NCI-H1092 (cell line): ENCODE measurements at places on chromosomes 11 and 22.

DNA sequence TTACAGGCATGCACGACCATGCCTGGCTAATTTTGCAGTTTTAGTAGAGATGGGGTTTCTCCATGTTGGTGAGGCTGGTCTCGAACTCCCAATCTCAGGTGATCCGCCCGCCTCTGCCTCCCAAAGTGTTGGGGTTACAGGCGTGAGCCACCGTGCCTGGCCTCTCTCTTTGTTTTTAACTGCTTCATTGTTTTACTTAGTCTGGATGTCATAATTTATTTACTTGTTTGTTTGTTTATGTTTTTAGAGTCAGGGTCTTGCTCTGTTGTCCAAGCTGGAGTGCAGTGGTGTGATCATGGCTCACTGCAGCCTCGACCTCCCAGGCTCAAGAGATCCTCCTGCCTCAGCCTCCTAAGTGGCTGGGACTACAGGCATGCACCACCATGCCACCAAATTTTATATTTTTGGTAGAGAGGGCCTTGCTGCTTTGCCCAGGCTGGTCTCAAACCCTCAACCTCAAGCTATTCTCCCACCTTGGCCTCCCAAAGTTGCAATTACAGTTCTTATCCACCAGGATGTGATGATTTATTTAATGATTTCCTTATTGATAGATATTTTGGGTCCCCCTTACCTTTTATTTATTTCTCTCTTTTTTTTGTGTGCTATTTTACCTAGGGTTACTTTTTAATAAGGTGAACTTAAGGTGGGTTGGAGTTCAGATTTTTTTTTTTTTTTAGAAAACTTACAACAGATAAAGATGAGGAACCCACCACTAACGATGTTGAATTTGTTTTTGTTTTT, 52.6 kb upstream of the ADA2 start:
- no peak for DNase-seq

GRCh38 chr22:36196254-36197064, 5.2 kb downstream of the APOL4 start:
- no peak for DNase-seq

DNA sequence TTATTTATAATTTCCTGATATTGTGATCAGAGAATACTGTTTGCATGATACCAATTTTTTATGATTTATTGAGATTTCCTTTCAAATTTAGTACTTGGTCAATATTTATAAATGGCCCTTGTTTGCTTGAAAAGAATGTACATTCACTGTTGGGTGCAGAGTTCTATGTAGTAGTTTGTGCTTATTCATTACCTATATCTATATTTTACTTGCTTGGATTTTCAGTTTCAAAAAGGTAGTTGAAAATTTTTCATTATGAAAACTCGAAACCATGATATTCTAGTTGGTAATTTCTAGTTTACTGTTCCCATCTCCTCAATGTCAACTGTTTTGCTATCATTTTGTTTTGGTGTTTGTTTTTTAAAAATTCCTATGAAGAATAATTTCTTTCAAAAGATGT, 155.7 kb downstream of the AASDHPPT start:
- no peak for DNase-seq

GRCh38 chr11:115676206-115676605, 172.0 kb upstream of the CADM1 start:
- DNase-seq, result peak; percentile 7

DNA sequence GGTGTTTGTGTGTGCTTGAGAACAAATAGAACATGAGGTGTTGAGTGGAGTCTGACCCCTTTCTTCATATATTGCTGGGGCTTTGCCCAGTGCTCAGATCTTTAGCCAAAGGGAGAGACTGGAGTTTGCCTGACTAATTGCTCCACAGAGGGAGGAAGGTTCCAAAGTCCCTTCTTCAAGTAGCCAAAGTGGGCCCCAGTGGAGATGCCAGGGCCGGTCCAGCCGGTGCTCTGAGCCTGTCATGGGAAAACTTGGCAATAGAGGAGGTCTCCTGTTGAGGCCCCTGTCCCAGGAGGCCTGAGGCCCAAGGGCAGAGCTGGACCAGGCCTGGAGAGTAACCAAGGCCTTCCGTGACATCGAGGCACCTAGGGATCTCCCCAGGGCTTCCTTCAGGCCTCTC, 112.3 kb downstream of the DSCAML1 start:
- DNase-seq, result no peak

DNA sequence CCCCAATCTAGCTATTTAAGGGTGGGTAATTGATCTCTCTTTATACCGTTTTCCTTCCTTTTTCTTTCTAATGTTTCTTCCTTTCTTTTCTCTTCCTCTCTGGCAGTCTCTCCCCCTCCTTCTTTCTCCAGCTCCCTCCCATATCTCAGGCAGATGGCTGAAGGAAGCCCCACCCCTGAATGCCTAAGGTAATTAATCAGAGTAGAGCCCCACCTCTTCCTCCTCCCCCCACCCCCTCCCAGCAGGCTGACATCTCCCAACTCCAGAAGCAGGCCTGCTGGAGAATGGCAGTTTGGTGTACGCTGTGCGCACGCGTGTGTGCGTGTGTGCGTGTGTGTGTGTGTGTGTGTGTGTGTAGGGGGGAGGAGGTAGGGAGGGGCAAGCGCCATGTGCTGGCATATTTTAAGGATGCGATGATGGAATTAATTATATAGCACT, 122.6 kb downstream of the APOL5 start:
- DNase-seq, result peak; percentile 93

DNA sequence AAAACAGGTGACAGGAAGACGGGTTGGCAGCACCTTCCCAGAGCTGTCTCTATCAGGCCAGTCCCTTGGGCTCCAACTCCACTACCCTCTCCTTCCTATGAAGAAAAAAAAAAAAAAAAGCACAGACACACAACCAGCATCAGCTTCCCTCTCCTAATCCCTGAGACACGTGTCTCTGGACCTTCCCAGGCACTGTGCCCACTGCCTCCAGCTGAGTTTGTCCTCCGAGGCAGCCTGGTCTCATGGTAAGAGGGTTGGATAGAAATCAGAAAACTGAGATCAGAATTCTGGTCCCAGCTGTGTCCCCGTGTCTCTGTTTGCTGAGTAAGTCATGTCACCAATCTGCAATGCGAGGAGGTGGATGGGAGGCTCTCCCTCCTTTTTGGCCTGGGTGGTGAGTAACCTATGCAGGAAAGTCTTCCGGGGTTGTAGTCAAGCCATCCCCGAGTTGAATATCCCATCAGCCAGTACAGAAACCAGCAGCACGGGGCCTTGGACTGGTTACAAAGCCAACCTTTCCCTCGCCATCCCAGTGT, 193.7 kb upstream of the TBCEL start:
- peak; percentile 21 for DNase-seq

- no peak for DNase-seq
These were observed 37.5 kb downstream of the FAM227A start for GRCh38 chr22:38618682-38619081.

GRCh38 chr22:46933040-46933930, 170.8 kb downstream of the TBC1D22A start:
- DNase-seq, result no peak

- DNase-seq, result no peak
These were observed 20.9 kb downstream of the PANX1 start for GRCh38 chr11:94149431-94150017.

DNA sequence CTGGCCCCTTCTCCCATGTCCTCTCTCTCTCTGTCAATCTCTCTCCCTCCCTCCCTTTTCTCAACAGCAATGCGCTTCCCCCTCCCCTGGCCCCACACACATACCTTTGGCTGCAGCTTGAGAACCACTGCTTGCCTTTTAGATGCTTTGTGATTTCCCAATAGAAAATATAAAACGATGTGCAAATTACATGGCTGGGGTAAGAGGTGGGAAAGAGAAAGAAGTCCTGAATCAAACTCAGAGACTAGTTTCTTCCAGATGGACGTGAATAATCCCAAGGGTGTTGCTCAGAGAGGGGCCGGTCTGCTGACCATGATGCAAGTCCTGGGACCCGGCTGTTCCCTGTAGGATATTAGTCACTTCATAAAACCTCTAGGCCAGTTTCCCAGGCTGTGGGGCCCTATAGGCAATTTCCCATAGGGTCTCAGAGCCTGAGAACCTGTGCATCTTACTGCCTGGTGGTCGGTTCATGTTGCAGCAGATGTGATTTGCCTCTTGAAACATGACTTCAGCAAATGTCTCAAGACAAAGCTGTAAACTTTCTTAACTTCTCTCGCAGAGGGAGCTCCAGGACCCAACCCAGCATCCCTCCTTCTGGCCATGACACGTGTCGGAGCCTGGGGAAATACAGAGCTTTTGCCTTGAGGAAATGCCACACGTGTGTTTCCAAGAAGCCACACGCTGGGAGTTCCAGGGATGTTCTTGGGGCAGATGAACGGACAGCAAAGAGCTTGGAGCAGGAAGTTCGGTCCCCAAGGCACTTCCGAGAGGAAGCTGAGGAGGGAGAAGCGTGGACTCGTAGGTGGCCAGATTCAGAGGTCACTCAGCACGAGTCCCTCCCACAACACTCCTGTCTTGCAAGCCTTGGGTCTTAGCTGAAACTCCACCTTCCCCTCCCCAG, 34.5 kb upstream of the ETS1 start:
- DNase-seq, result no peak

DNA sequence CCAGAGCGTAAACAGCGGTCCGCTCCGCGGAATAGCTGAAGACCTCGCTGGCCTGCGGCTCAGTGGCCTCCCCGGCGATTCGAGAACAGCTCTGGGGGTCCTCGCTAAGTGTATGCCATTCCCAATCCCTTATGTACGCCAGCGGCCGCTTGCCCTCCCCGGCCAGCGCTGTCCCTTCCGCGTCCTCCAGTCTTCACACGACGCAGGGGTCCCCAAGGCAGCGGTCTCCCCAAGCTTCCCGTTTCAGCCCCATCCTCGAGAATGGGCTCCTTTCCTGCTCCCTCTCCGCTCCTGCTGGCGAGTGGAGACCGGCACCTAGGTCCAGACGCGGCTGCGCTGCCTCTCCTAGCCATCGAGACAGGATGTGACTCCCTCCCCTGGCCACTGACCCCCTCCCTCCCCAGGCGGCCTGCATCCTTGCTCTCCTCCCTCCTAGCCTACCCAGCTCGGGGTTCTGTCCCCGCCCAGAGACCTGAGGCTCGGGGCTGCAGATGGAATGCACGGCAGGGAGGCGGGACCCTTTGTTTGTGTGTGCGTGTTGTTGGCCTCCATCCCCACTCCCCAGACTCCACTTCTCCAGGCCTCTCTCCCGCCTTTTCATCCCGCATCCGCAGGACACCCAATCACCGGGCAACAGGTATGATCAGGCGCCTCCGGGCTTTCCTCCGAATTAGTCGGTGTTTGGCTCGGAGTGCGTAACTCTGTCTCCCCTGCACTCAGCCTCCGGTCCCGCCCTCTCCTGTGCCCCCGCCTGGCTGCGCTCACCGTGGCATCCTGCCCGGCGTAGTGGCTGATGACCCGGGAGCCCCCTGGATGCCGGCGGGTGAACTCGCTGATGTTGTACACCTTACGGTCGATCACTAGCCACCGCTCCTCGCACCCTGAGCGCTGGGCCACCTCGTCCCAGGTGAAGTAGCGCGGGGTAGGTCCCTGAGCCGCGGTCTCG, 740 bp downstream of the FADS1 start:
- peak; percentile 85 for DNase-seq
